ENCODE measurements at places on chromosomes 2 and 18.

GRCh38 chr2:189210250-189211087 lies 30.9 kb upstream of the COL5A2 start:
- no peaks in the 10 kb centered on the region for H3K27me3 ChIP-seq
- H3K4me3 ChIP-seq: no peak overlapping the region
- no peak overlapping the region for H3K27ac ChIP-seq
- no peak for DNase-seq
- no peaks in the 10 kb centered on the region for H3K4me1 ChIP-seq

GRCh38 chr2:176473177-176473576 lies 203.9 kb downstream of the MTX2 start:
- peaks cover 10% of the 10 kb centered on the region for H3K4me1 ChIP-seq
- no peaks in the 10 kb centered on the region for H3K27me3 ChIP-seq
- DNase-seq: no peak

DNA sequence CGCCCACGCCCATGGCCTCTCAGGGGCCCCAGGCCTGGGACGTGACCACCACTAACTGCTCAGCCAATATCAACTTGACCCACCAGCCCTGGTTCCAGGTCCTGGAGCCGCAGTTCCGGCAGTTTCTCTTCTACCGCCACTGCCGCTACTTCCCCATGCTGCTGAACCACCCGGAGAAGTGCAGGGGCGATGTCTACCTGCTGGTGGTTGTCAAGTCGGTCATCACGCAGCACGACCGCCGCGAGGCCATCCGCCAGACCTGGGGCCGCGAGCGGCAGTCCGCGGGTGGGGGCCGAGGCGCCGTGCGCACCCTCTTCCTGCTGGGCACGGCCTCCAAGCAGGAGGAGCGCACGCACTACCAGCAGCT lies 2.4 kb downstream of the B3GNT7 start:
- no peak for DNase-seq
- H3K27me3 ChIP-seq: peaks cover 31% of the 10 kb centered on the region
- no peaks in the 10 kb centered on the region for H3K36me3 ChIP-seq
- H3K4me3 ChIP-seq: no peak overlapping the region
- H3K4me1 ChIP-seq: peaks cover 11% of the 10 kb centered on the region

DNA sequence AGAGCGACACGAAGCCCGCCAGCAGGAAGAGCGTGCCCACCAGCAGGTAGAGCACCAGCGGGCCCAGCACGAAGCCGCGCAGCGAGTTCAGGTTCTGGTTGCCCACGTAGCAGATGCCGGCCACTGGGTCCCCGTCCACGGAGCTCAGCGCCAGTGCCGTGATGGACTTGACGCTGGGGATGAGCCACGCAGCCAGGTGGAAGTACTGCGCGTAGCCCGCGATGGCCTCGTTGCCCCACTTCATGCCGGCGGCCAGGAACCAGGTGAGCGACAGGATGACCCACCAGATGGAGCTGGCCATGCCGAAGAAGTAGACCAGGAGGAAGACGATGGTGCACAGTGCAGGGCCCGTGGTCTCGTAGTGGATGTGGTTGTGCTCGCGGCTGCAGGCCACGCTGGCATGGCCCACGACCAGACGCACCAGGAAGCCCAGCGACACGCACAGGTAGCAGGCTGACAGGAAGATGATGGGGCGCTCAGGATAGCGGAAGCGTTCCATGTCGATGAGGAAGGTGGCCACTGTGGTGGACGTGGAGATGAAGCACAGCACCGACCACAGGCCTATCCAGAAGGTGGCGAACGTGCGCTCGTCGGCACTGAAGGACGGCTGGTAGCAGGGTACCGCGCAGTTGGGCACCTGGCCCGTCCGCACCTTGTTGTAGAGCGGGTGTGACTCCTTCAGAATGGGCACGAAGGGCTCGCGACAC lies 2.1 kb downstream of the FZD5 start:
- H3K4me3 ChIP-seq: peak overlapping the region; percentile 19
- H3K27ac ChIP-seq: no peak overlapping the region
- no peak for DNase-seq
- no peaks in the 10 kb centered on the region for H3K36me3 ChIP-seq
- peaks cover 15% of the 10 kb centered on the region for H3K27me3 ChIP-seq

DNA sequence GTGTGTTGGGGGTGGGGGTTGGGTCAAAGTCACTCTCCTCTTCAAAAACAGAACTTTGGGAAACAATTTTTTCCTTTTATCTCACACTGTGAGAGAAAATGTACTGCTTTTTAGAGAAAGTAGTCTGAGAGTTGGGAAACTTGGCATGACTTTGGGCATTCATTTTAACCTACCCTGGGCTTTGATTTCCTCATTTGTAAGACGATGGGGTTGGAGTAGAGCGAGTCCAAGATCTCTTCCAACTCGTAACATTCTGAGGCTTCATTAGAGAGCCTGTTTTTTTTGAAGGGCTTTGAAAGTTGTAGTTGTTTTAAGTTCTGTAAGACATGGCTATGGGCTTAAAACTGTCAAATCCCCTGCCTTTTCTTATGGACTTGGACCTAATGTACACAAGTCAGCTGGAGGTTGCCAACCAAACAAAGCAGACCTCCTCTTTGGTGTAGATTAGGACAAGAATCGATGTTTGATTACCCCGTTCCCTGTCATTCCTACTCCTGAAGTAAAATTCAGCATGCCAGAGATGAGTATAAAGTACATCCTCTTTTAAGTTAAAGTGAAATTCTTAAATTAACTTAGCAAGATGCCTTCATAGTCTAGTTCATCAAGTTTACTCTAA lies 8.4 kb downstream of the PHLPP1 start:
- H3K27me3 ChIP-seq: no peaks in the 10 kb centered on the region
- no peak overlapping the region for H3K27ac ChIP-seq

- peaks cover 38% of the 10 kb centered on the region for H3K4me1 ChIP-seq
- H3K27me3 ChIP-seq: no peaks in the 10 kb centered on the region
- no peak for DNase-seq
- H3K36me3 ChIP-seq: peaks cover 4% of the 10 kb centered on the region
Observed at GRCh38 chr2:112195167-112195766, 57.1 kb downstream of the FBLN7 start.

GRCh38 chr2:171244466-171244969 lies 83.8 kb upstream of the TLK1 start:
- no peaks in the 10 kb centered on the region for H3K36me3 ChIP-seq
- DNase-seq: no peak
- no peak overlapping the region for H3K27ac ChIP-seq
- no peak overlapping the region for H3K4me3 ChIP-seq
- no peaks in the 10 kb centered on the region for H3K27me3 ChIP-seq
- H3K4me1 ChIP-seq: peaks cover 25% of the 10 kb centered on the region

- no peak overlapping the region for H3K27ac ChIP-seq
- no peaks in the 10 kb centered on the region for H3K27me3 ChIP-seq
- no peak for DNase-seq
- no peaks in the 10 kb centered on the region for H3K36me3 ChIP-seq
Observed at GRCh38 chr2:67057123-67057522, 340.0 kb upstream of the ETAA1 start.

DNA sequence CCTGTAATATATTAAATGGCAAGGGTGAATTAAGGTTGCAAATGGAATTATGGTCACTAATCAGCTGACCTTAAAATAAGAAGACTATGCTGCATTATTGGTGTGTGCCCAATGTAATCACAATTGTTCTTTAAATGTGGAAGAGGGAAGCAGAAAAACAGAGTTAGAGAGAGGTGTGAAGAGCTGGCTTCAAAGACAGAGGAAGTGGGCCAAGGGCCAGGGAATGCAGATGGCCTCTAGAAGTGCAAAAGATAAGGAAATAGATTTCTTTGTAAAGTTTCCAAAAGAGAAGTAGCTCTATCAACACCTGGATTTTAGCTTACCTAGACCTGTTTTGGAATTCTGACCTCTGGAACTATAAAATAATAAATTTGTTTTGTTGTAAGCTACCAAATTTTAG lies 276.0 kb downstream of the LRRTM1 start:
- H3K27me3 ChIP-seq: no peaks in the 10 kb centered on the region
- H3K36me3 ChIP-seq: no peaks in the 10 kb centered on the region
- no peaks in the 10 kb centered on the region for H3K4me1 ChIP-seq
- no peak overlapping the region for H3K27ac ChIP-seq
- DNase-seq: no peak

- no peaks in the 10 kb centered on the region for H3K4me1 ChIP-seq
- H3K27ac ChIP-seq: no peak overlapping the region
- DNase-seq: no peak
- H3K36me3 ChIP-seq: no peaks in the 10 kb centered on the region
- H3K27me3 ChIP-seq: no peaks in the 10 kb centered on the region
- no peak overlapping the region for H3K4me3 ChIP-seq
Observed at GRCh38 chr2:215729985-215730620, 283.2 kb downstream of the MREG start.

GRCh38 chr2:157438863-157439823 lies 4.7 kb downstream of the CYTIP start:
- H3K27ac ChIP-seq: peak overlapping the region; percentile 97
- peaks cover 50% of the 10 kb centered on the region for H3K36me3 ChIP-seq
- DNase-seq: no peak
- peak overlapping the region; percentile 72 for H3K4me3 ChIP-seq
- H3K27me3 ChIP-seq: no peaks in the 10 kb centered on the region

- no peaks in the 10 kb centered on the region for H3K4me1 ChIP-seq
- H3K36me3 ChIP-seq: no peaks in the 10 kb centered on the region
- H3K27ac ChIP-seq: no peak overlapping the region
- H3K4me3 ChIP-seq: no peak overlapping the region
- DNase-seq: no peak
Observed at GRCh38 chr2:172643142-172643541, 87.3 kb downstream of the PDK1 start.

DNA sequence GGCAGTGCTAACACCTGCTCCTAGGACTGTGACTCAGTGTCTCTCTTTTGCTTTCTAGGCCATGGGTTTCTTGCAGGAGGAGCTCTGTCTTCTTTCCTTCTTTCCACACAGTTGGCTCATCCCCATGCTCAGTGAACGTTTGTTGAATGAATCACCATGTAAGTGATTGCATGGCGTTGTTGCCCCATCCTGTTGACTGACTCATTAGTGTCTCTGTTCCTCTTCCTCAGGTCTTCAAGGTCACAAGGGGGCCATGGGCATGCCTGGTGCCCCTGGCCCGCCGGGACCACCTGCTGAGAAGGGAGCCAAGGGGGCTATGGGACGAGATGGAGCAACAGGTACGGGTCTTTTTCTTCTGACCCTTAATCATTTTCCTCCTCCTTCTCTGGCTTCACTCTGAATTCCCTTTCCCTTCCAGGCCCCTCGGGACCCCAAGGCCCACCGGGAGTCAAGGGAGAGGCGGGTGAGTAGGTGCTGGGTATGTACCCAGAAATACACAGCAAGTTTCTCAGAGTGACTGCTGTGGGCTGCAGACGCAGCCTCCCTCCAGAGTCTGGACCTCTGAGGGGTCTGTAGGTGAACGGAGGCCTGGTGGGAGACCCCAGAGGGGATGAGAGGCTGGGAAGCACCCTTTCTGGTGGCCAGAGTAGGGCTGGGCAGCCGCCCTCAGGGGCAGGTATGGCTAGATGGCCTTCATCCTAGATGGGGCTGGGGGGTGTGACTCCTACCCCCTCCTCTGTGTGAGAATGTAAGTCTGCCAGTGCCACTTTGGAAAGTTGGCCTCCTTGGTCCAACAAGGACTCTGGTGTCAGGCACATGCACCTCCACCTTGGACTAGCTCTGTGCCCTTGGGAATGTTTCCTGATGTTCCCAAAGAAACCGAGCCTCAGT lies 32.4 kb downstream of the MARCO start:
- peak; percentile 1 for DNase-seq
- peaks cover 4% of the 10 kb centered on the region for H3K4me1 ChIP-seq
- H3K4me3 ChIP-seq: no peak overlapping the region
- H3K27ac ChIP-seq: no peak overlapping the region

DNA sequence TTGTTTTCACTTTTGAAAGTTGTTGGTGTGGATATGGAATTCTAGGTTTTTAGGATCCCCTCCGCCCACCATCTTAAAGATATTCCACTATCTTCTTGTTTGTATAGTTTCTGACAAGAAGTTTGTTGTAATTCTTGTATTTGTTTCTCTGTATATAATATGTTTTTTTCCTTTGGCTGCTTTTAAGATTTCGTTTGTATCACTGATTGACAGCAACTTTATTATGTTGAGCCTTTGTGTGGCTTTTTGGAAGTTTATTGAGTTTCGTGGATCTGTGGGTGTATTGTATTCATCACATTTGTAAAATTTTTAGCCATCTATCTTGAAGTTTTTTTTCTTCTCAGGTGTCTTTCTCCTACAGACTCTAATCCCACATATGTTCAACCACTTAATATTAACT lies 200.1 kb downstream of the MCFD2 start:
- H3K4me1 ChIP-seq: peaks cover under 1% of the 10 kb centered on the region
- no peaks in the 10 kb centered on the region for H3K27me3 ChIP-seq
- DNase-seq: no peak
- H3K4me3 ChIP-seq: no peak overlapping the region
- no peaks in the 10 kb centered on the region for H3K36me3 ChIP-seq

GRCh38 chr2:101296371-101296770 lies 12.1 kb downstream of the RNF149 start:
- H3K4me3 ChIP-seq: no peak overlapping the region
- no peak overlapping the region for H3K27ac ChIP-seq
- H3K36me3 ChIP-seq: peaks cover 45% of the 10 kb centered on the region
- no peak for DNase-seq
- no peaks in the 10 kb centered on the region for H3K27me3 ChIP-seq

- H3K36me3 ChIP-seq: no peaks in the 10 kb centered on the region
- H3K4me3 ChIP-seq: no peak overlapping the region
- H3K27me3 ChIP-seq: peaks cover 11% of the 10 kb centered on the region
- no peak for DNase-seq
Observed at GRCh38 chr2:240205348-240205747, 64.9 kb upstream of the OTOS start.

DNA sequence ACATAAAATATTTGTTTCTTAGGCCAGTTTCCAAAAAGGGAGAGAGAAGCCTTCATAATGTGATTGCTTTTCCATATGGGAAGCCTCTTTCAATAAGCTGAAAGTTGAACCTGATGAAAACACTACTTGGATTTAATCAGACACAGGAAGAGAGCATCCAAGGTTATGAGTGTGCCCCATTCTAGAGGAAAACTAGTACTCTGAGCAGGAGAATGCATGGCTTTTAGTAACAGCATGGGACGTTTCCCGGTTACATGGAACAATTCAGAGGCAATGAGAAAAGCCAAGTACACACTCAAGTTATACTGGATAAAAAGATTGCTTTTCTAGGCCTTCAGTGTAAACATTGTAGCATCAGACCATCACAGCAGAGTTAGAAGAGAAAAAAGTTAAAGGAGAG lies 315.8 kb downstream of the ZNF516 start:
- DNase-seq: no peak
- no peaks in the 10 kb centered on the region for H3K4me1 ChIP-seq
- H3K27me3 ChIP-seq: no peaks in the 10 kb centered on the region
- H3K4me3 ChIP-seq: no peak overlapping the region
- H3K36me3 ChIP-seq: no peaks in the 10 kb centered on the region
- no peak overlapping the region for H3K27ac ChIP-seq

DNA sequence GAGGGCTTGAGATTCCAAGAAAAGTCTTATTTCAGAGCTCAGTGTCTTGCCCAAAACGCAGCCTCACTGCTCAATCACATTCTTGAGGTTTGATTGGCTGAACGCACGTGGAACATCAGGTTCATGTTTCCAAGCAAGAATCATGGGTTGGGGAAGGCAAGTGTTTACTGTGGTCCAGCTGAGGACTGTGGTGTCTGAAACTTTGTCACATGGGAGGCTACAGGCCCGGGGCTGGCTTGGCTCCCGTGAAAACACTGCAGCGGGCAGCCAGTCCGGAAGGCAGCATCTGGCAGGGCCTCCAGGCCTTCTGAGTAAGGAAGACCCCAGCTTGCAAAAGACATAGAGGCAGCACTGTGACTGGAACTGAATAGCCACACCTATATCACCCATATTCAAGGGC lies 84.7 kb downstream of the POLR1A start:
- no peaks in the 10 kb centered on the region for H3K27me3 ChIP-seq
- no peak overlapping the region for H3K4me3 ChIP-seq
- H3K36me3 ChIP-seq: peaks cover 5% of the 10 kb centered on the region
- peaks cover 22% of the 10 kb centered on the region for H3K4me1 ChIP-seq
